ENCODE measurements at places on chromosomes 12 and 14.

DNA sequence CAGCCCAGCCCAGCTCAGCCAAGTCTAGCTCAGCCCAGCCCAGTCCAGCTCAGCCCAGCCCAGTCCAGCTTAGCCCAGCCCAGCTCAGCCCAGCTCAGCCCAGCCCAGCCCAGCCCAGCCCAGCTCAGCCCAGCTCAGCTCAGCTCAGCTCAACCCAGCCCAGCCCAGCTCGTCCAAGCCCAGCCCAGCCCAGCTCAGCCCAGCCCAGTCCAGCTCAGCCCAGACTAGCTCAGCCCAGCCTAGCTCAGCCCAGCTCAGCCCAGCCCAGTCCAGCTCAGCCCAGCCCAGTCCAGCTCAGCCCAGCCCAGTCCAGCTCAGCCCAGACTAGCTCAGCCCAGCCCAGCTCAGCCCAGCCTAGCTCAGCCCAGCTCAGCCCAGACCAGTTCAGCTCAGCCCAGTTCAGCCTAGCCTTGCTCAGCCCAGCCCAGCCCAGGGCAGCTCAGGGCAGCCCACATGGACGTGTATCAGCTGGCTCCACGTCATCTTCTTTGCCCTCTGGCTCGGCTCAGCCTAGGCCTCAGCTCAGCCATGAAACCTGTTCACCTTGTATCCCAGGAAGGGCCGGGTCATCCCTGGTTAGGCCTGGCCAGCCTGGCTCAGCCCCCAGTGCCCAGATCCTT lies 185.6 kb downstream of the TMEM121 start:
- DNase-seq, result peak; percentile 81

GRCh38 chr12:64810831-64811230 lies 13.6 kb upstream of the TBC1D30 start:
- DNase-seq, result no peak

- DNase-seq, result no peak
These were observed 3.4 kb upstream of the GLIPR1 start for GRCh38 chr12:75477137-75477536.

DNA sequence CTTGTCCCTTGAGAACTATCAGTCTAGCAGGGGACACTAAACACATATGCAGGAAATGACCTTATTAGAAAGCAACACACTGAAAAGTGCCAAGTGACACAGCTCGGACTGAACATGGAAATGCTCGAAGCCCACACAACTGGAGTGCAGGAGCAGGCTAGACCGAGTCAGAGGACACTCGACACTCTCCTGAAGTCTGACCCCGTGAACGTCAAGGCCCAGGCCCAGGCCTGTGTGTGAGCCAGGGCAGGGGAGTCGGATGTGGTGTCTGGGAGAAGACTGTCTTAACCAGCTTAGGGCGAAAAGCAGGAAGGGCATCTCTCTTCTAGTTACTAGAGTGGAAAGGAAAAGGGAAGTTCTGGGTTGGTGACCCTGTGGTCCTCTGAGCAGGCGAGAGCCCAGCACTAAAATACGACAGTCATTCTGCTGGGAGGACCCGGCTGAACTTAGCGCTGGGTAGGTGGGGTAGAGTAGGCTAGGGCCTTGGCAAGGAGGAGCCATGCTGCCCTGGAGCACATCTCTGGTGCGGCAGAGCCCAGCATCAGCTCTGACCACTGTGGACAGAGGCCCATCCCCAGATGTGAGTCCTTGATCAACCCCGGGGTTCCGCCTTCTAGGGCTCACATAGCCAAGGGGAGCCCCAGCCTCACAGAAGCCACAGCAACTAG lies 93.0 kb downstream of the NTF3 start:
- DNase-seq, result peak; percentile 78

- no peak for DNase-seq
These were observed 2.5 kb downstream of the SCN8A start for GRCh38 chr12:51593539-51593938.

DNA sequence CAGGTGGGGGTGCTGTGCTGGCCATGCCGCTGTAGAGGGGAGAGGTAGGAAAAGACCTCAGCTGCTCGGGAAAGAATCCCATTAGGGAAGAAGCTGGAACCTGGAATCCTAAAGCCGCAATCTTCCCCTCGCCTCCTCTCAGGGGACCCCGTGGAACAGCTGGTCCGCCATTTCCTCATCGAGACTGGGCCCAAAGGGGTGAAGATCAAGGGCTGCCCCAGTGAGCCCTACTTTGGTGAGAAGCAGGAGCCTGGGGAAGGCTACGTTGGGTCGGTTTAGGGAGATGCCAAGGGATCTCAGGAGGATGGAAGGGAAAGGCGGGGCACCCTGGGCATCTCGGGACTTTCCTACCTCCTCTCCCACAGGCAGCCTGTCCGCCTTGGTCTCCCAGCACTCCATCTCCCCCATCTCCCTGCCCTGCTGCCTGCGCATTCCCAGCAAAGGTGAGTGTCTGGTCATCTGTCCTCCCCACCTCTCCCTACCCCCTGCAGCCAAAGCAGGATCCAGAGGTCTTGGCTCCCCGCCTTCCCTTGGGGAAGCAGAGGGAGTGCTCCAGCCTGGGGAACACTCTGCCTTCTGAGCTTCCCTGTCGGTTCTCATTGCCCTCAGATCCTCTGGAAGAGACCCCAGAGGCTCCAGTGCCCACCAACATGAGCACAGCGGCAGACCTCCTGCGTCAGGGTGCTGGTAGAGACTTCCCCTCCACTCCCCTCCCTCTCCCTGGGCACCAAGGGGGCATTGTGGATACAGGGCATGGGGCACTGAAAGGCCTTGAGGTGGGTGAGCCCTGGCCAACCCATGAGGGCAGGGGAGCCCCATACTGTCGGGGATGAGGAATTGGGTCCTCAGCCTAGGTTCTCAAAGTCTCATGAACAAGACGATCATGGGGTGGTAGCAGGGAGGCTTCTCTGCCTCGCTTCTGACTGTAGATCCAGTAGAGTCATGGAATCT lies 12.4 kb downstream of the TNS2 start:
- no peak for DNase-seq

- no peak for DNase-seq
These were observed 40.9 kb downstream of the BEST3 start for GRCh38 chr12:69658203-69658602.

DNA sequence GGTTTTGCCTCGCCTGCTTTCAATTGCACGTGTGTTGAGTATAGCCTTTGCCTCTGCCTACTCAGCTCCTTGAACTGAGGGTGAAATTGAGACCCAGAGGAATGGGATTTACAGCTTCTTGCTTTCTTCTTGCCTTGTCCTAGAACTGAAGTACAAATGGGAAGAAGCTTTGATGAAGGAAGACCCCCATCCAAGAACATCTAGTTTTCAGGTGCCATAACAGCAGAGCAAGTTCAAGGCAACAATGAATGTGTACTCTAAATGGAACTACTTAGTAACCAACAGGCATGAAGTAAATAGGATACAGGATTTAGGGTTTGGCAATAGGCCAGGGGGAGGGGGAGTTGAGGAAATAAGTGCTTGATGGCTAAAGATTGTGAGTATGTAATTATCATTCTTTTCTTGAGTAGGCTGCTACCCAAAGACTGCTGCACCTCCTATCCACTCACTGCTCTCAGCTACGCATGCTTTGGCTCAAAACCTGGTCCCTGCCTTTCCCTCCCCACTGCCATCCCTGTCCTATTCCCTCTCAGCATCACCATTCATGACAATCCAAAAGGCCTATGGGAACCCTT lies 2.1 kb downstream of the GPX2 start:
- DNase-seq, result no peak

DNA sequence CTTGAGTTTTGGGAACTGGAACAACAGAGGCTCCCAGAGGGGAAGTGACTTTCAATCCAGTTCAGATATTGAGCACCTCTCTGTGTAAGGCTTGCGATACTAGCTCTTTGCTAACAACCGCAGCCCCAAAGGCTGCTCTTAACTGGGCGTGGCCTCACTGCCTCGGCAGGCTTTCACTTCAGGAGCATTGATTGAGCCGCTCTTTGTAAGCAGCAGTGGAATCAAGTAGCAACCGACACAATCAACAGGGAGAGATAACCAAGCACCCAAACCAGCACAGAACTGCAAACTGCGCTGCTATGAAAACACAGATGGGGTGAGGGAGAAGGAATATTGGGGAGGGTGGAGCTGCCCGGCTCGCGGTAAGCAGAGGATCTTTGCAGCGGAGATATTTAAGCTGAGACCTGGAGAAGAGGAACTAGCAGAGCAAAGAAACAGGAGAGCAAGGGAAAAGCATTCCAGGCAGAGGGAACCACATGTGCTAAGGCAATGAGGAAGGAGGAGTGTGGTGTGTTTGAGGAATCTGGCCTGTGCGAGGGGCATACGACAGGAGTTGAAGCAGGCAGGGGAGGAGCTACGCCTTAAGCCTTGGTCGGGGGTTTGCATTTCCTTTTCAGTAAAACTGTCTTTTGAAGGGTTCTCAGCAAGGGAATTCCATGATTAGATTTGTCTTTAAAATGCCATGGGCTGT lies 17.3 kb upstream of the YY1 start:
- no peak for DNase-seq

DNA sequence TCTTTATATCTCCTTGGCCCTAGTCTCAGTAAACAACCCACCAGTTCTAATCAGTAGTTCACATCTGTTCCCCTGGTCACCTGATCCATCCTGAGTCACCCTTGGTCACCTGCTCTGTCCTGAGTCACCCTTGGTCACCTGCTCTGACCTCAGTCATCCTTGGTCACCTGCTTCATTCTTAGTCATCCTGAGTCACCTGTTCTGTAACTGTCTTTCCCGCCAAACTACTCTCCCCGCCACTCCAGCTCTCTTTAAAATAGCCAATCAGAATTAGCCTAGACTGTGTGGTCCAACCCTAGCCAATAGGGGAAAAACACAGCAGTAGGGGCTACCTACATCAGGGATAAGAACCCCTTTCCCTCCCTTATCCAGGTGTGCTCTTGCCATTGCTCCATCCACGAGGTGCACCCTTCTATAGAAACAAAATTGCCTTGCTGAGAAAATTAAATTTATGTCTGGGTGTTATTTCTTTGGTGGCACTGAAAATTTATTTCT lies 245.4 kb upstream of the DIO3 start:
- no peak for DNase-seq

- no peak for DNase-seq
These were observed 25.2 kb upstream of the PPP1R13B start for GRCh38 chr14:103872481-103873113.

- DNase-seq, result no peak
These were observed 263.4 kb upstream of the PLEKHG7 start for GRCh38 chr12:92439420-92439805.

- DNase-seq, result no peak
These were observed 416 bp downstream of the GALNT8 start for GRCh38 chr12:4720637-4720995.

GRCh38 chr12:3996322-3996721 lies 123.1 kb upstream of the PARP11 start:
- DNase-seq, result no peak

DNA sequence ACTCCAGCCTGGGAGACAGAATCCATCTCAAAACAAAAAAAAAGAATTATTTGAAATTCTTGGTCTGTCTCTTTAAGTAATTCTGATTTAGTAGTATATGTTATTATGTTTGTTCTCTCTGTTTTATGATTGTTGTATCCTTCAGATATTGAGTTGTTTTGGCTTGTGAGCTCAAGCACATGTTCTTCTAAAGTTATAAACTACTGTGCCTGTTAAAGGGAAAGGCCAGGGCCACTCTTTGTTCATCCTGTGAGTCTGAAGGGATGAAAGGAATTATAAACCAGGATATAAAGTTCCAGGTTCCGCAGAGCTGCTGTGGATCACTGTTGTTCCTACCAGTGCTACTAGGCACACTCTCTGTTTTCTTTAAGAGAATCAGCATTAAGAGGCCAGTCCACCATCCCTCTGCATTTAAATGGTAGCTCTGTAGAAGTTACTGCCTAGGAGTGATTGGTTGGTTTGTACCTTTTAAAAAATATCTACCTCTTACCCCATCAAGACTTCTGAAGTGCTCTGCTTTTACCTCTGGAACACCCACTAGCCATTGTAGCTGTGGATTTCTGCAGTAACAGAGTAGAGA lies 14.1 kb downstream of the TMTC3 start:
- no peak for DNase-seq

DNA sequence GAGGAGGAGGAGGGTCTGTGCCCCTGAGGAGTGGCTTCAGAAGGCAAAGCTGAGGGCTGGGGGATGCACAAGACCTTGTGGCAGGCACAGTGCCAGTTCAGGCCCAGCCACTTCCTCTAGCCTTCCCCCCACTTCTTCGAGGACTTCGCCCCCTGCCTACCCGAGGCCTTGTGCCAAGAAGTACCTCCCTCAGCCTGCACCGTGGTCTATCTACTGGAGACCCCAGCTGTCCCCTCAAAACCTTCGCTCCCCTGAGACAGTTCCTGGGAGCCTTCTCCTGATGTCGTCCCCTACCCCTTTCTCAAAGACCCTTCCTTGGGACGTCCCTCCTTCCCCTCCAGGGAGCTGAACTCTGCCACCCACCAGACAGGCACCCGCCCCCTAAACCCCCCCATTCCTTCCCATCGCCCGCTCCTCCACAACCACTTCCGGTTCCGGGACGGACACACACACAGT lies 604 bp downstream of the ZNF384 start:
- no peak for DNase-seq

- DNase-seq, result peak; percentile 75
These were observed 92.7 kb downstream of the B4GALNT3 start for GRCh38 chr12:552466-552865.

- DNase-seq, result no peak
These were observed 10.7 kb downstream of the SLC25A47 start for GRCh38 chr14:100333827-100334226.

DNA sequence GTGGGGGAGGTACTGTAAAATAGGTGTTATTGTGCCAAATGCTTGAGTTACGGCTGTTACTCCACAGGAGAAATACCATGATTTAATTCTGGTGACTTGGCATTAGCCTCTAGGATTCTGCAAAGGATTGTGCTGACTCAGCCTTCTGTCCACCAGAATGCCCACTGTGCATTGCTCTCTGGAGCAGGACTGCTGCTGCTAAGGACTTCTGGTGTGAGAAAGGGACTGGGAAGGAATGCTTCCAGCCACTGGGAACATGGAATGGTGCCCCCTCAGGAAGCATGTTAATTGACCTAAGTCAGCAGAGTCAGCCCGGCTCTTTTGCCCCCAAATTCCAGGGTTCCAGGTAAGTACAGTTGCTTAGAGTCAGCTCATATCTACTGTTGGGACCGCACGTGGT lies 32.9 kb downstream of the ZFHX2 start:
- no peak for DNase-seq

DNA sequence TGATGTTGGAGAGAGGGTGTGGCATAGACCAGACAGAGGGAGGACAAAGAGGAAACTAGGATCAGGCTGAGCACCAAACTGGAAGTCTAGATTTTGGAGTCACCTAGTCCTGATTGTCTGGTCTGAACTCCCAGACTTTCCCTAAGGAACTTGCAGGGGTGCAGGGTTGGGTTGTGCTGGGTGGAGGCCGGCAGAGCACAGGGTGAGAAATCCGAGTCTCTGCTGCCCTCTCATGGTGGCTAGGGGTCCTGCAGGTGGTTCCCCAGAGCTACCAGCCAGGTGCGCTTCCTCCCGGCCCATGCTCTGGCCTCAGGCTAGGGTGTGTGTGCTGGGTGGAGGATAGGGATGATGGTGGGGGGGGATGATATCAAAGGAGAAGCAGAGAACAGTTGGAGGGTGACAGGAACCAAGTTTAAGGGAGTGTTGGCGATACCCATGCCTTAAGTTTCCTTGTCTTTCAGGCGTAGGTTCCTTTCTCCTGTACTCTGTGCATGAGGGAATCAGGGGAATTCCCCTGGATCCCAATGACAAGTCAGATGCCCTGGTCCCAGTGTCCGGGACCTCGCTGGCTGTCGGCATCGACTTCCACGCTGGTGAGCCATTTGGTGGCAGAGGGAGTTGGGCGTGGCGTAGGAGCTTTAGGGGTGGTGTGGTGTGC lies 33.5 kb upstream of the NXPH4 start:
- DNase-seq, result no peak

GRCh38 chr14:100788517-100788916 lies 37.4 kb upstream of the MEG3 start:
- no peak for DNase-seq
